Activated T-cell treated with anti-CD3 and anti-CD28 coated beads, Interleukin-2, amount 50 U/mL, for 72 hours (primary cell): ENCODE measurements at places on chromosomes 3 and 15. TPM values are rescaled to one million over a fixed set of nuclear protein-coding genes. Genes with fewer than 3 reads are reported as not detected.

PXYLP1 gene
- total RNA-seq: 14.3 TPM

NEO1 gene
- 7.0 TPM for total RNA-seq

ALDH1A3 gene
- 0.14 TPM for total RNA-seq

ADCY5 gene
- not detected for total RNA-seq

CEMIP gene
- 0.09 TPM for total RNA-seq

SLC38A3 gene
- total RNA-seq: not detected

EXD1 gene
- not detected for total RNA-seq

RYR3 gene
- total RNA-seq: not detected

RNF7 gene
- total RNA-seq: 67.2 TPM

CHRM5 gene
- total RNA-seq: not detected

DNA sequence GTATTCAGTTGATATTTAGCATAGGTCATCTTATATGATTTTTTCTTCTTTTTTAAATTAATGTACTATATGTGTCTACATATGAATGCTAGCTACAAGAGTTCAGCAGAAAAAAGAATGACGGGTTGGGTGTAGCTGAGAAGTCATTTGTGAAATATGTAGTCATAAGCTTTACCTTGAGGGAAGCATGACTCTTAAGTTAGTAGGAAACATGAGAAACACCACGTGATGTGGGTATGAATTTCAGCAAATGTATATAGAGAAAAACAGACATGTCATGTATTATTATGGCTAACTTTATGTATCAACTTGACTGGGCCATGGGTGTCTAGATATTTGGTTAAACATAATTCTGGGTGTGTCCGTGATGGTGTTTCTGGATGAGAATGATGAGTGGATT, 125.0 kb downstream of the RAP2B start:
- no peak for DNase-seq

DNA sequence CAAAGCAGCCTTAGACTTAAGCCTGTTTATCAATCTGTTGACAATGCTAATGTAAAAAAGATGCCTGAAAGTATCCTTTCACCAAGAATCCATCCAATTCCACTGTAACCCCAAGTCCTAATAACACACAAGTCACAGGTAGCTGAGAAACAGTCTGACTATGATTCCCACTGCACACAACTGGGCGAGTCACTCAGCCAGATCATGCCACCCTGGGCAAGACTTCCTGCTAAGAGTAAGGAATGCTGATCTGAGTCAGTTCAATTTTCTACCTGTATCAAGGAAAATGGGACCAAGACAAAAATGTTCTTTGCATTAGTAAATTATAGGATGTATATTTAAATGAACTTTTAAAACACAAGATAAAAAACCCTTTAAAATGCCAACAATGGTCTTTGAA, 33.3 kb downstream of the NPTN start:
- DNase-seq: no peak

- DNase-seq: no peak
These were observed 29.1 kb downstream of the ANKRD28 start for GRCh38 chr3:15768421-15769255.

DNA sequence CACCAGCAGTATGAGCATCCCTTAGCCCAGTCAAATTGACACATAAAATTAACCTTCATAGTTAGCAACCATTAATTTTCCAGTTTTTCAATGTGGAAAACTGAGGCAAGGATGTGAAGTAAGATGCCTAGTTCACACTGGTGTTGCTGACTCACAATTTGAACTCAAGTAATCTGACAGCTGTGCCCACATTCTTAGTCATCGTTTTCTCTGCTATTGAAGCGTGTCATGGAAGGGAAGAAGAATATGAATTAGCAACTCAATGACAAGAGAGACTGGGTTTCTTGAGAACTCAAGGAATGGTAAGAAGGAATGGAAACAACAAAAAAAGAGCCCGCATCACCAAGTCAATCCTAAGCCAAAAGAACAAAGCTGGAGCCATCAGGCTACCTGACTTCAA, 261.4 kb downstream of the EPHA3 start:
- DNase-seq: no peak

GRCh38 chr3:41974223-41974622, 12.3 kb upstream of the ULK4 start:
- DNase-seq: no peak

DNA sequence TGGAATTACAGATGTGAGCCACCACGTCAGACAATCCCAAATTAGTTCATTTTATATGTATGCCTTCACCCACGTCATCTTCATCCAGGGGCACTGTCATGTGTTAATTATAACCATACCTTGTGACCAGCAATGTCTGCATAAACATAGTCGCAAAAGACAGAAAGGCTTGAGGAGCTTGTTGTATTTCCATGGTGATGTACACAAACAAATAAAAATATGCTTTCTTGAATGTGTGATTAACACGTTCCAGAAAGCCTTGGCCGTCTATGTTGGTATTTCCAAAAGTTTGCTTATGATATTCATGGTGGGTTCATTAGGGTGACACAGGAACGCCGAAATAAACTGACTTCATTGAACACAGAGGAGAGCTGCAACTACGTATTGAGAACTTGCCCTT, 524.7 kb upstream of the ZNF717 start:
- no peak for DNase-seq

DNA sequence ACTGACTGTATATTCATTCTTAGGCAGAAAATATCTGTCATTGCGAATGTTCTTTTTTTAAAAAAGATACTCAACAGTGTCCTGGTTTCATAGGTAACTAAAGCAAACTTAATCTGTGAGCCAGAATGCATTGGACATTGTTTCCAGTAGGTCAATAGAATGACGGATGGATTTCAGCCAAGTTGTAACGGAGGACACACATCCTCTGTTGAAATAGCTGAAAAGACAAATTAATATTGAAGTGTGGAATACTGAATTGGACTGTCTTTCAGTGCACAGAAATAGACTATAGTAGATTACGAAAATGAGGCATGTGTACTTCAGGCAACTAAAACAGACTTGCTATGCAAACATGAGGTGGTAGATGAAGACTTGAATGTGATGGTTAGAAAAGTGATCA, 461.6 kb downstream of the WDR72 start:
- no peak for DNase-seq

DNA sequence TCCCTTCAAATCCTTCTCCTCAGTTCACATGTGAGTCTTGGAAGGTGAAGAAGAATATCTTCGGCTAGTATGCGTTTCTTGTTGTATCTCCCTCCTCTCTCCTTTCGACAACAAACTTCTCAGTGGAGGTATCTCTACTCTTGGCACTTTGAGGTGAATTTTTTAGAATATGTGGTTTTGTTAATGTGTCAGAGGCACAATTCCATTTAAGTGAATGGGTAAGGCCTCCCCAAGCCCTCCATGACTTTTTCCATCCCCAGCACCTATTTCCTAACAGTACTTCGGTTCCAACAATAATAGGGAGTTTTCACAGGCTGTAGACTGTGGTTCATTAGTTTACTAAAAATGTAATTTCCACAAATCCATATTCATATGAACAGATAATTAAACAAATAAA, 74.2 kb downstream of the TM4SF4 start:
- no peak for DNase-seq

DNA sequence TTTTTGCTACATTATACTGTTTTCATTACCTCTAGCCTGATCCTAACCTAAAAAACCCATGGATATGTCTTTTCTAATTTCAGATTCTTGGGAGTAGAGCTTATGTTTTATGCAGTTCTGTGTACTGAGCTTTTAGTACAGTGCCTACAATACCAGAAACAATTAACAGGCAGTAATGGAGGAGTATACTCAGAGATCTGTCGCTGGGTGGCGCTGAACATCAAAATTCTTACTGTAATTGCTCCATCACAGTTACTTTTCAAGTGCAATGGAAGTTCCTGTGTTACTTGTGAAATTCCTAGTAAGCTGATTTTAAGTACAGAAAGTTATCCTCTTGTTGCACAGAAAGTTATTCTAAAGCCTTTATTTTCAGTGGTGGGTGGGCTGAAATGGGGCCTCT, 66.9 kb downstream of the RNF13 start:
- peak; percentile 7 for DNase-seq

GRCh38 chr3:177658354-177658753, 461.1 kb upstream of the TBL1XR1 start:
- DNase-seq: no peak

- DNase-seq: no peak
These were observed 3.2 kb downstream of the SETD5 start for GRCh38 chr3:9400616-9401015.

DNA sequence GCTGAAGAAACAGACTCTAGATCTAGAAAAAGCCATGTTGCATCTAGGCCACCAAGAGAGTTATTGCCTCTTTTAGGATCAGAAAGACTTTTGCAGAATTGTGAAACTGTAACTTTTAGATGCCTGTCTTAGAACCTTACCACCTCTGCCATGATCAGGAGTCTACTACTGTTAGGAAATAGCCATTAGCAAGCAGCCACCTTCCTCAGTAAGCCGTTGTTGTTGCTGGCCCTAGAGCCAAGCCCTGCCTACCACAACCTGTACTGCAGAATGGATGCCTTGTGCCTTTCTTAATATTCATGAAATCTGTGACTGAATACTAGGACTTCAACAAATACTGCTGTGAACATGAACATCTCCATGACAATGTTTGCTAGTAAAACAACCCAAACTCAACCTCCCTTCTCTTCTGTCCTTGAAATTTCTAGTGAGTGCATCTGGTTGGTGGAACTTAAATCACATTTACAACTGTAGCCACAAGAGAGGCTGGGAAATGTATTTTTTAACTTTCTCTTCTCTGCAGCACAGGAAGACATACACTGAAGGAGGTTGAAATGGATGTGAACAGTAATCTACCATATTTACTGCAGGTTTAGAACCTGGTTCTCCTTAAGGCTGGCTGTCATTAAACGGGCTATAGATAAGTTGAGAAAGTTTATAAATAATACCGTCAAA, 20.7 kb downstream of the RASA2 start:
- DNase-seq: no peak

DNA sequence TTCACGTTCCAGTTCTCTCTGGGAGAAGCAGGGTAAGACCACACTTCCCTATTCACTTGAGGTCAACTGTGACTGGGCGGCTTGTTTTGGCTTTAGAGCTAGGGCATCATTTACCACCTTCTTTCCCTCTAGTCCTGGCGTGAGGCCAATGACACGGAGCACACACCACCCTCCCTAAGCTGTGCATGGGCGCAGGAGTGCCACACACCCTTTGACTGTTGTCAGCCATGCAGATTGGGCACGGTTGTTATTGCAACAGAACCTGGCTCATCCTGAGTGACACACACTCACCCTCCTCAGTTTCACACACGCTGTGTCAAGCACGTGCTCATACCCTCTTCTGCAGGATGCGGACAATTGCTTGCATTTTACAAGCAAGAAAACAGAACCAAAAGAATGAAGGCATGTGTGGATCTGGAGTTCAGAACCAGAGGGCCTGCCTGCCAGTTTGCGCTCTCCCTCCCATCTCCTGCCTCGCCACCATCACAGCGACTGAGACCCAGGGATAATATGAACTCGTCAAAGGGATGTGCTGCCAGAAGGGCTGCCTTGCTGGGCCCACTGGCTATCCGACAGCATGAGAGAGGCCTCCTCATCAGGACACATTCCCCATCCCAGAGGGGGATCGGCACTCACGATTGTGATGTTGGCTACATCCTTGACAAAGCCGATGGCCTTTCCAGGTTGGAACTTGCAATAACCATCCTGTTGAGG, 17.6 kb downstream of the CTSH start:
- no peak for DNase-seq

DNA sequence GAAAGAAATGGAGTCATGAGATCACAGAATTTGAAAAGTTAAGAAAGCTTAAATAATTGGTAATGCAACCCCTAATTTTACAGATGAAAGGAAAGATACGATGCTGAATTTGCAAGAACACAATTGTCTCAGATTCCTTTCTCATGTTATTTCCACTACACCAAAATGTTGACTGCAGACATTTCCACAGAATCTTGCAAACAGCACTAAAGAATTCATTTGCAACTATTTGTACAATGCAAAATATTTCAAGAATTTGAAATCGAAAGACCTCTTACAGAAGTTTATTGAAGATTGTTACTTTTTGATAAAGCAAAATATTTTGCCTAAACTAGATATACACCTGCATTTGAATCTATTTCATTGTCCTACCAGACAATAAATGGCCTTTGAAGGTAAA, 194.1 kb upstream of the KCNMB2 start:
- DNase-seq: no peak

- DNase-seq: no peak
These were observed 289.9 kb downstream of the EPHB1 start for GRCh38 chr3:135084976-135085375.

DNA sequence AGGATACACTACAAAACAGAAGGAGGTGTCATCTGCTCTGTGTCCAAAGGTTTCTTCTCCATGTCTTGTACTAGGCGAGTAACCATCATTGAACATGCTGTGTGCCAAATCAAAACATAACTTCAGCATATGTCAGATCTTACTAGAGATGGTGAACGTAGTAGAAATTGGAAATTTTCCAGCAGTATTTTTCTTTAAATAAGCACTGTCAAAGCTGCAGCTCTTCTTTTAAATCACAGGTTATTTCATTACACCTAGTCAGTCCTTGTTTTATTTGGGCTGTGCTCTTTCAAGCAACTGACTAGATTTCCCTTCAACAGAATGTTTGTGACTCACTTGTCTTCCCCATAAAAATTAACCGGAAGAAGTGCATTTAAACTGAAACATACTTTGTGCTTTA, 46.5 kb downstream of the MSL2 start:
- DNase-seq: no peak

DNA sequence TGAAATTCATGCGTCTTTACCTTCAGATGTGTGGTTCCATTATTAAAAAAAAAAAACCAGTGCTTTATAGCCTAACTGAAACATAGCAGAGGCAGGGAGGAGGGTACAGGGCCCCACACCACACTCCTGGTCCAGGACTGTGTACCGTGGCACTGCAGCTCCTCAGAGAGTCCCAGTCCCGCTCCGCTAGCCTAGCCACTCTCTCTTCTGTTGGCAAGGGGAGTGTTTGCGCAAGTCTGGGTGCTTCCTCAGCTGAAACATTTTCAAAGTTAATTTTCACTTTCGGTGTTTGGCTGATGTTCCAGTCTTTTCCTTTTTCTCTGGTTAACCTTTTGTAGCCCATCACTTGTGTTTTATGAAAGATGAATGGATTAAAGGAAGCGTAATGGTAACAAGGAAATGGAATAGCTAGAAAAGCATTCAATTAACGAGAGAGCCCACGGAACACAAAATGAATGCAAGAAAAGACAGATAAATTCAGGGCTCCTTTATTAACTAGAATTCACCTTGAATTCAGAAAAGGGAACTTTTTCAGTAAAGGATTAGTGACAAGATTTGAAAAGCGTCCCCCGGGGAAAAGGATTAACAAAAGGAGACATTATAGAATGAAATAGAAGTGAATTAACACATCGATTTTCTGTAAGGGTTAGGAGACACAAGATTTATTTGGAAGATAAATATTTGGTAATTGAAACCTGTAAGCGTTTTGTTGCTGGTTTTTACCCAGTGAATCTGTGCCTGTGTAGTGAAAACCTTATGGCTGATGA, 177.0 kb downstream of the CACNA2D3 start:
- DNase-seq: no peak

DNA sequence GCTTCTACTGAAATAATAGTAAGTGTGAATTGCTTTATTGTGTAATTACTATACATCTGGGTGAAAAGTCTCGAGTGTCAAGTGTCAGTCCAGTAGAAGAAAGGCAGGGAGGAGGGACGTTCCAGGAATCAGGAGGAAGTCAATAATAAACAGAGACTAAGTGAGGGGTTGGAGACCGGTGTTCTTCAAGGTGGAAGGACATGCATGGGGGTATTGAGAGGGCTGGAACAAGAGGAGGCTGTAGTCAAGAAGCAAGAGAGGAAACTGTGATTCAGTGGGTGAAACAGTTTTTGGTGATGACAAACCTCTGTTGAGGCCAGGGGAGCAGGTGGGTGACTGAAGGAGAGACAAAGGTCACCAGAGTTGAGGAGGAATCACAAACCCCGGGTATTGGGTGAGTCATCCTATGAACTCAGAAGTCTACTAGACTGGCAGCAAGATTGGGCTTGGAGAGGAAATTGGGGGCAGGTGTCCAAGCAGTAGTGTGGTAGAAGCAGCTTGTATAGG, 11.6 kb upstream of the SCAMP5 start:
- DNase-seq: peak; percentile 81
